Naive thymus-derived CD8-positive, alpha-beta T cell (primary cell): ENCODE measurements at places on chromosomes 5 and 9.

- no peak for DNase-seq
Measured at GRCh38 chr5:60806591-60807243, 37.4 kb downstream of the ELOVL7 start.

- no peak for DNase-seq
Measured at GRCh38 chr5:121251954-121252353, 599.7 kb upstream of the FTMT start.

DNA sequence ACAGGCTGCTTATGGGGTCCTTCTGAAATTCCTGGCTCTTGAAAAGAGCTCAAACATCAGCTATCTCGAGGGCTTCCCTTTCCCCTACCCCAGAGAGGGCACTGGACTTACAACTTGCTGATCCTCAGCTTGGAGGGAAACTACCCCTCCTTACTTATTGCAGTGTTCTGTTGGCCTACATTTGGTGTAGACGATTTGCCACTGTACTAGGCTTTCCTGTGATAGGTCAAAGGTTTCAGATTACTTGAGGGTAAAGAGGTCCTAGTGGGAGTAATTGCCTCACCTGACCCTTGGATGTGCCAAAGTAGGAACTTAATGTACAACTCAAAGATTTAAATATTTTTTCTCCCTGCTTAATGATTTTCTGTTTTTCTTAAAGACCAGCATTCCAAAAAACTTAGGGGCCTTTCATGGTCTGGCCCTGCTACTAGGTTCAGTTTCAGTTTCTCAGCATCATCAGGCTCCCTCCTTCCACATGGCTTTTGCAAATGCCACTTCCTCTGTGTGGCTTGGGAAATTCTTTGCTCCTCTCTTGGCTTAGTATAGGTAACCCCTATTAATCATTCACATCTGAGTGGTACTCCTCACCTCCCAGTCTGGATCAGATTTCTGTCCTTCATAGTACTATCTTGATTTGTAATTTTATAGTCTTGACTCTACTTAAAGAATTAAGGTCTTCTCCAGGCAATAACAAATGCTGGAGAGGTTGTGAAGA, 32.4 kb downstream of the CYSTM1 start:
- DNase-seq = no peak

- DNase-seq = no peak
Measured at GRCh38 chr5:137122075-137122474, 377.1 kb downstream of the SPOCK1 start.

DNA sequence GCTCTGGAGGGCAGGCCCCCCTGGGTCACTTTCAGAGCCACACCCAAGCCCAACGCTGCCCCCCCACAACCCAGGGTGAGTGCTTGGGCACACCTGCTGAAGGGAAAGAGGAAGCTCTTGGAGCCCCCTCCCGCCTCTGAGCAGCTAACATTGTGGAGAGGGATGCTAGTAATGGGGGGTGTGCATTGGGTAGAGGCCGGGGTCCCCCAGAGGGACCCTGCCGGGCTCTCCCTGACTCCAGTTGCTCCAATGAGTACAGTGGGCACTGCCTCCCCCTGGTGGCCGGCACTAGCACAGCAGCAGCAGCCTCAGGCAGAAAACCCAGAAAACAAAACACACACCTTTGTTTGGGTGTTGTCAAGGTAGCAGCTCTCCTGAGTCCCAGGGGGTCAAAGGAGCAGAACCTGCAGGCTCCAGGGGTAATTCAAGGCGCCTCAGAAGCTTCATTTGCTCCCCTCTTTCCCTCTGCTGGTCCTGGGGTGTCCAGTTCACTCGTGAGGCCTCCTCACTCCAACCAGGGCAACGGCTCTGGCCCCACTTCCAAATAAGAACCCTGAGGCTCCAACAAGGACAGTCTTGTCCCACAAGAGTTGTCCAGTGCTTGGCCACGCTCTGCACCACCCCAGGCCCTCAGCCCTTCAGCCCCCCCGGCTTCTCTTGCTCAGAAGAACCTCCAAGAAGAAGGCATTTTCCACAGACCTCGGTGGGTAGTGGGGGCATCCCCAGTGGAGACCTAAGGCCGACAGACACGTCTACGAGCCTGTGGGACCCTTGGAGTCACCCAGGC, 16.1 kb downstream of the GBGT1 start:
- peak; percentile 88 for DNase-seq

GRCh38 chr9:98071737-98072136, 15.2 kb downstream of the NANS start:
- DNase-seq = no peak

DNA sequence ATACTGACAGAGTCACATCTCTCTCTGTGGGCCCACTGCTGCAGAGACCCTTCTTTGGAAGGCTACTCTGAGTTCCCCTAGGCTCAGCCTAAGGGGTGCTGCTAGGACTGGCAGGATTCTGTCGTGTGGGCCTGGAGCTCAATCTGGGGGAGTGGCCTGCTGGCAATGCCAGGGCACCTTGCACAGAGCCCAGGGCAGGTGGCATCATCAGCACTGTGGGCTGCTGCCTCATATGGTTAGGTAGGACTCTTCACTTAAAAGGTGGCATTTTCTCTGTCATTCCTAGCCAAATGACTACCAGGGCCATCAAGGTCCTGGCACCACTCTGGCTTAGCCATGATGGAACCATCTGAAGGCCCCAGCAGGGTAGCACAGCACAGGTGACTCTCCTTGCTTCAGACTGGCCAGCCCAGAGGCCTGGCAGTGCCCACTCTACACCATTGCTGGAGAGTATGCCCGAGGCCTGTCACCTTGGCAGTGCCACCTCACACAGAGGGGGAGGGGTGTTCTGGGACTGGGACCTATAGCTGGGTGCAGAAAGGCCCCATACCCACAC, 21.9 kb downstream of the PITX1 start:
- DNase-seq = no peak

DNA sequence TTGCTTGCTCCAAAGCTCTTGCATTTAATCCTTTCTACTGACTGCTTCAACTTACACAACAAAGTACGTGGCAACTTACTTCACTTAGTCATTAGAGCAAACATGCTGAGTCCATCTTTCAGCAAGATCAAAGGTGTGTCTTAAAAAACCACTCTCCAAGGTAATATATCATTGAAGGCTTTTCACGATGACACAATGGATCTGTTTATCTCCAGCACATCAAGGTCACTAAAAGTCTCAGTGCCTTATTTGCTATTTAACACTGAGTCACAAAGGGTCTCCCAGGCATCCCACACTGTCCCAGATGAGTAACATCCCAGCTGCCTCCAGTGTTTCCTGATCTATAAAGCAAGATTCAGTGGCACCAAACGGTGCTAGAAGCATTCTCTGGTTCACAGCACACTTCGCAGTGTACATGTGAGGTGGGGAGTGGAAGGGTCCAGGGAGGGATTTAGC, 3.7 kb upstream of the CLK4 start:
- no peak for DNase-seq

DNA sequence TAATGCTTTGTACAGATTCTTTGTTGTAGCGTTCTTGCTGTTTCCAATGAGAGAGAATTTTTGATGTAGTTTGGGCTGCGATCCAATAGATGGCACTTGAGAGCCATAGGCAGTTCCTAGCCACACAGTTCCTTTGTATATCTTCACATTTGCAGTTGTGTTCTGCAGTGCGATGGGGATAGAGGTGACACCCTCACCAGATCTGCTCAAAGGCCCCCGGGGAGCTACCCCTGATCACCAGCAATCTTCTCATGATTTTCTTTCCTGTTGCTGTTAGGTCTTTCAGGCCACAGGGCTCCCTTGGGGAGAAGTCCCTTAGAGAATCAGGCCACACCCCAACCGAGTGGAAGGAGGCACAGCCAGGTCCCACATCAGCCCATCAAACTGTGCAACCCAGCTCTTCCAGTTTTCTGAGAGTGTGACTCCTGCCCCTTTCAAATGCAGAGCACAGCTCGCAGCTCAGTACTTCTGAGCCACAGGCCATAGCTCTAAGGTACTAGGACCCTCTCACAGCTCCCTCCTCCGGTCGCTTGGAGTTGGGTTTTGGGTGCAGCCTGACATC, 353.7 kb downstream of the SLCO4C1 start:
- DNase-seq = no peak

GRCh38 chr5:38257308-38258041, 884 bp upstream of the EGFLAM start:
- no peak for DNase-seq
